Stimulated activated CD4-positive, alpha-beta T cell treated with anti-CD3 and anti-CD28 coated beads, Interleukin-4, amount 100 ng/mL, for 1 hour (primary cell): ENCODE measurements at places on chromosomes 4 and X.

DNA sequence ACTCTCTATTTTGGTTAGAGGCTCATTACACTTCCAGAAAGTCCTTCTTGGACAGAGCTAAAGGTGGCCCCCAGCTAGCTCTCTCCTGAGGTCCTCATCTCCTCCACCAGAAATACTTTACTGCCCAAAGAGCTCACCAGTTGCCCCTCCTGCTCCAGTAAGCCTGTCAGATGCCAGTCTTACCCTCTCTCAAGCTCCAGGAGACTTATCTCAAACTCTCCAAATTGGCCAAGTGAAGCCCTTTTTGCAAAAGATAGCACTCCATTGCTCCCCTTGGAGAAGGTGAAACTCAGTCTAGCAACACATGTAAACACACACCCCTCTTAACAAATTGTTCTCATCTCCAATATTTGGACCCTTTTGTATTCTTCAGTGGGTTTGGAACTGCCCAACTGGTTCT, 128.5 kb downstream of the ZNF330 start:
- DNase-seq, result no peak

DNA sequence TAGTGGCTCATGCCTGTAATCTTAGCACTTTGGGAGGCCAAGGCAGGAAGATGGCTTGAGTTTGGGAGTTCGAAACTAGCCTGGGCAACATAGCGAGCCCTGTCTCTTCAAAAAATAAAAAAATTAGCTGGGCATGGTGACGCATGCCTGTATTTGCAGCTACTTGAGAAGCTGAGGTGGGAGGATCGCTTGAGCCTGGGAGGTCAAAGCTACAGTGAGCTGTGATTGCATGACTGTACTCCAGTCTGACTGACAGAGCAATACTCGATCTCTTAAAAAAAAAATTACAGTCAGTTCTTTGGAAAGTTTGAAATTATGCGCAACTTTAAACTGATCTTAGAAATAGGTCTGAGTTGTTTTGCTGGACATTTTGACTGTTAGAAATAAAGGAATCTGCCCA, 55.8 kb downstream of the DOCK11 start:
- no peak for DNase-seq

- DNase-seq, result no peak
Observed at GRCh38 chr4:40912460-40913184, 162.9 kb downstream of the NSUN7 start.

DNA sequence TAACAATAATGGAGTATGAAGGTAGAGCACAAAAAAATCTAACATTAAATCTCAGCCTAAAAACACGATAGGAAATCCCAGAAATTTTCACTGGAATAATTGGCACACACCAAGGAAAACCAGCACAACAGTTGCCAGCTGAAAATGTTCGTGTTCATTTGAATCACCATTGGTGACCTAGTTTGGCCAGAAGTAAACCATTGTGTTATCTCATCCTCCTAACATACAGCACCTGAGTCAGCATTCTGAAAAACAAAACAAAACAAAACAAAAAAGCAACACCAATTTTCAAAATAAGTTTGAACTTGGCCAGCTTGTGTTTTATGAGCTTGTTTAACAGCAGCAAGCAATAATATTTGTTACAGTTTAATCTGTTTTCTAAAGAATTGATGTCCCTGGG, 41.1 kb downstream of the UCHL1 start:
- no peak for DNase-seq

- DNase-seq, result no peak
Observed at GRCh38 chr4:125243789-125244397, 70.9 kb upstream of the FAT4 start.

- no peak for DNase-seq
Observed at GRCh38 chrX:22788221-22788620, 211.5 kb upstream of the DDX53 start.

DNA sequence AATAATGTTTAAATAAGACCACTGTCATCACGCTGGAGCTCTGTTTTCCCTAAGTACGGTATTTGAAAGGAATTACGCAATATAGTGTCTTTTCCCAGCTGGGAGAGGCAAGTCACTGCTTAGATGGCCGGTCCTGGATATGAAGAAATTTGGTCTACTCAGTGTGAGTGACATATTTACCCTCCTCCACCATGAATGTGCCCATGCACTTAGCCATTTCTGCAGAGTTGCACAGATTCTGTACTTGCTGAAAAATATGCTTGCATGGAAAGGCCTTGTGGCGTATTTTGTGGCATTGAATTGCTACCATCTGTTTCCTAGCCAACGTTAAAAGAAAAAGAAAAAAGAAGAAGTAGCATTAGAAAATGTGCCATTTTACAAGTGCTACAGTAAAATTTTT, 73.1 kb downstream of the ADGRL3 start:
- no peak for DNase-seq

GRCh38 chr4:166230841-166231240, 357.8 kb downstream of the TLL1 start:
- no peak for DNase-seq

- no peak for DNase-seq
Observed at GRCh38 chr4:153962311-153963039, 173.6 kb upstream of the SFRP2 start.

DNA sequence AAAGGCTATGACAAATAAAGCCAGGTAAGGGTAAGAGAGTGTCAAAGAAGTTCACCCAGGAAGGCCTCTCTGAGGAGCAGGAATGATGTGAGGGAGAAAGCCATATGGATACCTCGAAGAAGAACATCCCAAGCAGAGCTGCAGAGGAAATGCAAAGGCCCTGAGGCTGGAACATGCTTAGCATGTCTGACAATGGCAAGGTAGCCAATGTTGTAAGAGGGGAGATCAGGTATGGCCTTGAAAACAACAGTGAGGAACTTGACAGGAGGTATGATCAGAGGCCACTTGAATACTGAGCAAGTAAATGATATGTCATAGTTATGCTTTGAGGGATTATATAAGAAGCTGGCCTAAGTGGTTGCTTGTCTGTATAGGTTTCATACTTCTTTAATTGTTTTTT, 3.8 kb downstream of the SCFD2 start:
- no peak for DNase-seq

DNA sequence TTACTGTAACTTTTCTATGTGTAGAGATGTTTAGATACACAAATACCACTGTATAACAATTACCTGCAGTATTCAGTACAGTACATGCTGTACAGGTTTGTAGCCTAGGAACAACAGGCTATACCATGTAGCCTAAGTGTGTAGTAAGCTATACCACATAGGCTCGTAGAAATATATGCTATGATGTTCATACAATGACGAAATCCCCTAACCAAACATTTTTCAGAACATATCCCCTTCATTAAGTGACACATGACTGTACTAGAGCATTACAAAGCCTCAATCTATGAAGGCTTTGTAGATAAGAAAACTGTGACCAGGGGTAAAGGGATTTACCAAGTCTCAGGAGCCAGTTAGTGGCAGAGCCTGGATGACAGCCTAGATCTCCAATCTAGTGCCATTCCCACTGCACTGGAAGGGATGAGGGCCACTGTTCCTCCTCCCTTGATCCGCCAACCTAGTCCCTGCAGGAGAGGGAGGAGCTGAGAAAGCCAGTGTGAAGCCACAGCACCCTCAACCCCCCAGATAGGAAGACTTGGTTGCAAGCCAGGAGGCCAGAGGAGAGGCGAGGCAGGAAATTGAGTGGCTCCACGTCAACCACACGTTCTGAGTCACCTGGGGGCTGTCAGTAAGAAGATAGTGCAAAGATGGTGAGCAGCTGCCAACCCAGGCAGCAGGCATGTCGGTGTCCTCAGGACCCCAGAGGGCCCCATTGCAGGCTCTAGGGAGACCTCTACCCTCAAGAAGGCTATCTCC, 227.7 kb downstream of the BCOR start:
- DNase-seq, result peak; percentile 60

DNA sequence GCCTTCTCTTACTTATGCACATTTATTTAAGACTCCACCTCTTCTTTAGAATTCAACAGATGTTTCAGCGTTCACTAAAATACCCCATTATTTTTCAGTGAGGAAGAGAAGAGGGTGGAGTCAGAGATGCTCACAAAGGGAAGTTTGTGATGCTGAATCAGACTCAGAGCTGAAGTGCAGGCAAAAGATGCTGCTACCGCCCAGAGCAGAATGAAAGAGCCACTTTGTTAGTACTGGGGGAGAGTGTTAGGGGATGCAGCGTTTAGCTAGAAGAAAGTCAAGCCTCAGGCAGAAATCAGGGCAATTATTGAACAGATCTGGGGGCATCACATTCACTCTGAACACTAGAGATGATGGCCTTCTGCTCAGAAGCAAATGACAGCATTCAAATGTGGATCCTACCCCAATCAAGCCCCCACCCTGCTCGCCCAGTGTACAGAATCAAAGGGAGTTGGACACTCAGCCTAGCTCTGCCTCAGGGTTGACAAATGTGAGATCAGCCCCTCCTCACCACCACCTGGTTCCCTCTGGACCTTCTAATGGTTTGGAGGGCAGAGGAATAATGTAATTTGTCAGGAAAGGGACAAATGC, 138.3 kb downstream of the UNC5C start:
- DNase-seq, result no peak

DNA sequence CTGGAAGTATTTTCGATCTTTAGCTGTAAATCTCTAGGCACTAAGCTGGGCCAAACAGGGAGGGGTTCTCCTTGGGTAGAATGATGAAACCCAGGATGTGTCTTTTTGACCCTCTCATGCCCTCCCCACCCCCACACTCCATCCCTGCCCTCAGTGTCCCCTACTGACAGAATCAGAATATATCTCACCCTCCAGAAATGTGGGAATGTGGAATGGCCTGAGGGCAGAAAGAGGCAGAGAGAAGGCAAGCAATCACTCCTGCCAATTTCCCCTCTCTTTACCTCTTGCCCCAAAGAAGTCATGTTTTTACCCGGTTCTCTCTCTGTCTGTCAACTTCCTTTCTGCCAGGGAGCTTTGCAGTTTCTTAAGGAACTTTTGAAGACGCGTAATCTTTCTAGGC, 34.4 kb downstream of the RAP2C start:
- DNase-seq, result no peak

- DNase-seq, result no peak
Observed at GRCh38 chrX:23008431-23009099, 8.8 kb downstream of the DDX53 start.

DNA sequence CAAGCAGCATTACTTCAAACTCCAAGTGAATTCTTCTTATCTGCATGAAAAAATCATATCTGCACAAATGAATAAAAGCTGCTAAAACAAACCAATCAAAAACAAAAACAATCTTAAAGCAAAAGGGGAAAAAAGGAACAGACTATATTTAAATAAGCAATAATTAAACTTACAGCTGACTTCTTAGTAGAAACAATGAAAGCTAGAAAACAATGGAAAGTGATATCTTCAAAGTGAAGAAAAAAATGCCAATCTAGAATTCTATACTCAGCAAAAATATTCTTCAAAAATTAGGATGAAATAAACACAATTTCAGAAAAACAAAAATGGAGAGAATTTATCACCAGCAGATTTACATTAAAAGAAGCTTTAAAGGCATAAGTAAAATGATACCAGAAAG, 20.0 kb downstream of the STBD1 start:
- DNase-seq, result no peak
